IMR-90 (cell line): ENCODE measurements at places on chromosomes 5 and 9. TPM values are rescaled to one million over a fixed set of nuclear protein-coding genes. Genes with fewer than 3 reads are reported as not detected.

Gene SHOC1
- not detected in 2 replicates for total RNA-seq

DNA sequence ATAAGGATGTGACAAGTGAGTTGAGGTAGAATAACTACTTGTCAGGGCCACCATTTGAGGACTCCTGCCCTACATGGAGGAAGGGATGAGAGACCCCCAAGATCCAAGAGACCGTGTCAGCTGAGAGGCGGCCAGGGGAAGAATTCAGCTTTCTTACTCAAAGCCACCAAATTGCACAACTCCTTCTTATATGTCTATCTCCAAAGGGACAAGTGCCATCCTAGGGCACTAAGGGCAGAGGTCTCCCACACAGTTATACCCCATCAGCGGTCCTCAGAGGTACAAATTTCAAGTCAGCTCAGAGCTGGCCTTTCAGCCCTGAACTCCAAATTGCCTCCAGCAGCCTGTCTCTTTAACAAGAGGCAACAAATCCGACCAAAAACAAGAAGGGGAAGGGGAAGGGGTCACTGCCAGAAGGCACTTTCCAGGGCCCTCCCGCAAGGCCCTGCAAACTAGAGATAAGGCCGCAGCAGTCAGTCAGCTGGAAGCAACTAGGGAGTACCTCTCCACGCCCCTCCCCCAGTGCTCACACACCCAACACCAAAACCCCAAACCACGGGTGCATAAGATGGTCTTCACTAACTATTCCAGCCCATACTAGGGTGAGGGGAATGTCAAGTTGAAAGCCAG lies 6.1 kb upstream of the STOML2 start:
- DNase-seq: no peak

DNA sequence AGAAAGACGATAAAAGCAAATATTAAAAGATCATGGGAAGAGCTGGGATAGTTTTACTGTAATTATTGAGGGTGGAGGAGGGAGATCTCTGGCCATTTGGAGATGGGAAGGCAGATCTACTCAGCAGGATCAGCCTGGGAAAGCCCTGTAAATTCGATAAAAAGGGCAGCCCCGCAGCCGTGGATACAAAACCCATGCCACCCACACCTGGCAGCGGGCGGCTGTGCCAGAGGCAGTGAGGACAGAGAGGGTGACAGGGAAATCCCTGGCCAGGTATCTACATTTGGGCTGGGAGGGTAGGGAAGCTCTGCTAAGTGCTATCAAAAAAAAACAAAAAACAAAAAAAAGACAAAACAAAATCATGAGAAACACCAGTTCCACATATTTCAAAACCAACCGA lies 379.2 kb upstream of the IRX1 start:
- no peak for DNase-seq

Gene ADCY2
- total RNA-seq: not detected in 2 replicates

- DNase-seq: no peak
Observed at GRCh38 chr9:134158753-134159392, 5.5 kb downstream of the RNU6ATAC start.
